ENCODE measurements at places on chromosomes 4 and X.

- no peak for DNase-seq
Observed at GRCh38 chr4:173821876-173822275, 291.8 kb upstream of the HAND2 start.

DNA sequence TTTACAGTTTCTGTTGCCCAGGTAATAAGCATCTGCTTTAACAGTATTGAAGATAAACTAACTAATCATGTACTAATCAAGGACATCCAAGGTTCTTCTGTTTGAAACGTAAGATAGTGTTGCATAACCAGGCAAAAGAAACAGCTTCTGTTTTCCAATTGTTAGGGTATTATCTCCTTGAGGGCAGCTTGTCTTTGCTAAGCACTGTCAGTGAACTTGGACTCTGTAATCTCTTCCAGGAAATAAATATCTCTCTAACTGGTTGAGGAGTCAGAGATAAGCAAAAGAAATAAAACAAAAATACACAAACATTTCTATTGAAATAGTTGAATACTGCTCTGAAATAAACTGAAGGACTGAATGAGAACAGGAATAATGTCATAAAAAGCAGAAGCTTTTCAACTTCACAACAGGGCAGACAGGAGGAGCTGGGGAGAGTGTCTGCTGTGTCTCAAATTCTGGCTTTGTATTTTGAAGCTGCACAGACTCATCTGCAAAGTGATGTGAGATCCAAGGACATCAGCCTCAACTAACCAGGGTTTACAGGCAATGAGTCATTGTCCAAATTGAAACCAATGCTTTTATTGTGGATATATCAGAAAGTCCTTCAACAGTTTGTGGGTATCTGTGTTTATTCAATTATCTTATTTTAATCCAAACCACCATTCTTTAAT is 1253.0 kb upstream of the PCDH7 start:
- DNase-seq, result no peak

DNA sequence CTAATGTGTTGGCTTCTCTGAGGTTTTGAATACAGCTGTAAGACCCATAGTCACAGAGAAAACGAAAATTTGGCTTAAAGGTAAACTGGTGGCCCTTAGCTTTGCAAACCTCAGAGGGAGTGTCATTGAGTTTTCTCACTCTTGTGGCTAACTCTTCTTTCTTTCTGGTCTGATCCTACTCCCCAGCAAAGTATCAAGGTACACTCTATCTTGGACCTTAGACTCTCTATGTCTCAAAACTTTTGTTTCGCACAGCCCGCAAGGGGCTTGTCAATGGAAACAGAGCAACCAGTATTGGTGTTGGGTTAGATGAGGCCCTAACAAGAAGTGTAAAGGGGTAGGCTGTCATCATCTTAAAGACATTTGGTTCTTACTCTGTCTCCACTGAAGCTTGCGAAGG is 19.8 kb downstream of the APOO start:
- no peak for DNase-seq

- DNase-seq, result no peak
Observed at GRCh38 chr4:138050601-138051000, 191.5 kb downstream of the SLC7A11 start.

- DNase-seq, result no peak
Observed at GRCh38 chrX:138037548-138037947, 471.6 kb downstream of the ZIC3 start.

DNA sequence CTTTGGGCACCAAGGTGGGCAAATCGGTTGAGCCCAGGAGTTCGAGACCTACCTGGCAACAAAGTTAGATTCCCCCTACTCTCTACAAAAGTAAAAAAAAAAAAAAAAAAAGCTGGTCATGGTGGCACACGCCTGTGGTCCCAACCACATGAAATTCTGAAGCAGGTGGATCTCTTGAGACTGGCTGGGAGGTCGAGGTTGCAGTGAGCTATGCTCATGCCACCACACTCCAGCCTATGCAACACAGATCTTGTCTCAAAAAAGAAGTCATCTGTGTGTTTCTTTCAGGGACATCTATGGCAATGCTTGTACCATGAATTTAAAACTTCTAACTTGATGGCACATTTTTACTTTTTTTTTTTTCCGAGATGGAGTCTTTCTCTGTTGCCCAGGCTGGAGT is 55.3 kb downstream of the UGT2A2 start:
- DNase-seq, result no peak

GRCh38 chr4:54658252-54659093 is 716 bp downstream of the KIT start:
- peak; percentile 34 for DNase-seq

- DNase-seq, result peak; percentile 54
Observed at GRCh38 chrX:9682456-9682855, 83.2 kb downstream of the GPR143 start.

- no peak for DNase-seq
Observed at GRCh38 chr4:10960389-10960788, 275.8 kb upstream of the CLNK start.

DNA sequence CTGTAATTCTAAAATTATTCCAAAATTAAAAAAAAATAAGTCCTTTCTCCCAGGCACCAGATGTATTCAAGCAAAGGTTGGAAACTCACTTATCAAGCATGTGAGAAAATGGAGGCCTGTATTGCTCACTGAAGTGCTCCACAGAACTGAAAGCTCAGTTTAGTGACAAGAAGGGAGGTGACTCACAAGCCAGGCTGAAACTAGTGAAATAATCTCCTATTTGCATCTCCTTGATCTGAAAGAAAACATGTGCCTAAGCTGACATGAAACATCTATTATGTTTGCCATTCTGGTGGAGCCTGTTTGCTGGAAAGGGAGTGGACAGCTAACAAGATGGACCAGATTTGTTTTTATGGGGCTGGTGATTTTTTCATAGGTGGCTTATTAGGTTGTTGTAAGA is 54.0 kb upstream of the AMELX start:
- peak; percentile 44 for DNase-seq

- DNase-seq, result peak; percentile 17
Observed at GRCh38 chr4:4860600-4861389, 1.3 kb downstream of the MSX1 start.

DNA sequence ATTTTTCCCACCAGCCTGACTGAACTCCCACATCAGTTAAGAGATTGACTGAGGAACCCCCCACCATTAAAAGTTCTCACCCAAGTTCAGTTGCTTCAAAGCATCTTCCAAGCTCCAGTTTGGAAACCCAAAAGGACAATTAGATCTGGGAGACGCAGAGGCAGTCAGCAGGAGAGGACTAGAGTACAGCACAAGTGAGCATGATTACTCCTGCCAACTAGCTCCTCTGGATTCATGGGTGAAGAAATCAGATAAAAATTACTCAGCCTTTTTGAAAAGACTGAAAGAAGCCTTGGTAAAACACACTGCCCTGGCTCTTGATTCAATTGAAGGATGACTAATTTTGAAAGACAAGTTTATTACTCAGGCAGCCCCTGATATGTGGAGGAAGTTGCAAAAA is 297.5 kb downstream of the ADAM29 start:
- no peak for DNase-seq

DNA sequence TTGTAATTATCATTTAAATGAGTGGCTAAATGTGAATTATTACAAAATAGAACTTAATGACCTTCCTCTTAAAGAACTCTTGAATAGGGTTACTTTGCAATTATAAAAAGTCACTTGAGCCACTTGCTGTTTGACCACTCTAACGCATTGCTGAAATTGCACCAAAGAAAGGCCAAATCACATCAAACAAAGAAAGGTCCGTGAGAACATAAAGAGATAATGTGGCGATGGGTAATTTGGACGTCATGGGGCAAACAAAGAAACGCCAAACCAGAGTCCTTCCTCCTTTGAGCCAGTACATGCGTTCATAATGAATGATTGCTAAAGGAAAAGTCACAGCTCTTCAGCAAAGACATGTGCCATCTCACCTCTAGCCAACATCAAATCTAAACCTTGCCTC is 229.8 kb upstream of the STS start:
- no peak for DNase-seq

- peak; percentile 30 for DNase-seq
Observed at GRCh38 chrX:15749642-15750610, 11.9 kb downstream of the CA5B start.

DNA sequence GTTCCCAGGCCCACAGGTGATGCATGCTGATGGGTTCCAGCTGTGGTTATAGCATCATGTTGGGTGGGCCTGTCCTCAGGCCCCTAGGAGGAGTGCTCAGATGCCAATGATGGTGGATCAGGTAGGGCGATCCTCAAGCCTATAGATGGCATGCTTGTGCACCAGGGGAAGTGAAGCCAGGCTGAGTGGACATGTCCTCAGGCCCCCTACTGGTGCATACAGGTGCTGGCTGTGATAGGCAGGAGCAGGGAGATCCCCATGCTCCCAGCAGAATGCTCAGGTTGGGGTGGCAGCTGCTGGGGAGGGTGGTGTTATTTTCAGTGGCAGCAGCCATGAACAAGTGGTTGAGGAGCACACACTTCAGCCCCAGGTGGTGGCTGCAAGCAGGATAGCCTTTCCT is 96.0 kb downstream of the SMARCA1 start:
- DNase-seq, result no peak

- DNase-seq, result peak; percentile 93
Observed at GRCh38 chr4:38069271-38069760, 109.1 kb downstream of the PTTG2 start.

GRCh38 chr4:47694322-47694721 is 143.5 kb downstream of the CORIN start:
- no peak for DNase-seq

- DNase-seq, result no peak
Observed at GRCh38 chr4:26400132-26400531, 79.3 kb downstream of the RBPJ start.

DNA sequence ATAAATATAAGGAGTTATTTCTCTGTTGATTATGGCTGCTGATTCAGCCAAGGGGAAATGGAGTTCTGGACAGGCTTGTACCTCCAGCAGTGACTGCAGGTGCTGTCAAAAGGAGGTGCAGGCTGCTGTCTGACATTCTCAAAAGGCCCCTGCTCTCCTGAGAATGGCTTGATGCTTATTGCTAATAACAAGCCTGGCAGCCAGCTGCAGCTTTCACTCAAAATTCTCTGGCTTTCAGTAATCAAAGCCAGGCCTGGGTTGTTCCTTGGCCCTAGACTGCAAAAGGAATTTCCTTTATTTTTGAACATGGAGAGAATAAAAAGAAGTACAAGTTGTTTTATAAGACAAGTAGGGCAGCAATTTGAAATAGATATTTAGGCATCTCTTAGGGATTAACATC is 575.9 kb downstream of the MID1IP1 start:
- no peak for DNase-seq

DNA sequence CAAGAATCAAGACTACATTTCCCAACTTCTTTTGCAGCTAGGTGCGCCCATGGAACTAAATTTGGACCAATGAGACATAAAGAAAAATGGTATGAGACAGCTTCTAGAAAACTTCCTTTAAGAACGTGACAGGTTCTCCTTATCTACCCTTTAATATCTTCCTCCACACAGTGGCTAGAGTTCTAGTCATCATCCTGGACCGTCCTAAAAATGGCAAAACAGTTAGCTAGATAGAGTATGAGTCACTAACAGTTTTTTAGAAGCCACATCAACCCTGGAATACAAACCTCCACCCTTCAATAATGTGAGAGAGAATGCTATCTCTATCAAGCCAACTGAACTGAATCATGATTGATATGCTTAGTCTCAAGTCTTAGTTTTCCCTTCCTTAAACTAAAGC is 267.9 kb upstream of the SLC7A11 start:
- DNase-seq, result no peak

- DNase-seq, result peak; percentile 22
Observed at GRCh38 chrX:23844502-23845138, 61.6 kb downstream of the SAT1 start.

DNA sequence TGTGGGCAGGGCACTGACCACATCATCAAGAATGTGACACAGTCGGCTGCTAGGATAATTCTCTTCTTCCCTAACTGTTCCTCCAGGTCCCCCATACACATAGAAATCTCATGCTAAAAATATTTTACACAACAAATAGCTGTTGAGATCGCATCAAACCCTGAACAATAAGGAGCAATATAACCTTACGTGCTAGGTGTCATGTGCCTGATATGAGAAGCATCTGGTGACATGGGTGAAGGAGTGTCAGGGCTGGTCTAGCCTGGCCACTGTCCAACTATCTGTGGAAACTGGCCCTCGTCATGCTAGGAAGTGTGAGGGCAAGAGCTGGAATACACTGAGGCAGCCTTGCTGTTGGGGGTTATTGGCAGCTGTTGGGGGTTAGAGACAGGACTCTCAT is 167.3 kb upstream of the PGRMC2 start:
- DNase-seq, result peak; percentile 24

GRCh38 chr4:156824451-156825060 is 147.0 kb downstream of the PDGFC start:
- DNase-seq, result no peak

GRCh38 chr4:1351854-1352566 is 5.0 kb downstream of the UVSSA start:
- peak; percentile 79 for DNase-seq

- DNase-seq, result no peak
Observed at GRCh38 chr4:16750882-16751642, 147.4 kb downstream of the LDB2 start.

- no peak for DNase-seq
Observed at GRCh38 chrX:84170931-84171330, 17.1 kb downstream of the RPS6KA6 start.

GRCh38 chrX:47093248-47093647 is 15.0 kb downstream of the RGN start:
- peak; percentile 49 for DNase-seq

DNA sequence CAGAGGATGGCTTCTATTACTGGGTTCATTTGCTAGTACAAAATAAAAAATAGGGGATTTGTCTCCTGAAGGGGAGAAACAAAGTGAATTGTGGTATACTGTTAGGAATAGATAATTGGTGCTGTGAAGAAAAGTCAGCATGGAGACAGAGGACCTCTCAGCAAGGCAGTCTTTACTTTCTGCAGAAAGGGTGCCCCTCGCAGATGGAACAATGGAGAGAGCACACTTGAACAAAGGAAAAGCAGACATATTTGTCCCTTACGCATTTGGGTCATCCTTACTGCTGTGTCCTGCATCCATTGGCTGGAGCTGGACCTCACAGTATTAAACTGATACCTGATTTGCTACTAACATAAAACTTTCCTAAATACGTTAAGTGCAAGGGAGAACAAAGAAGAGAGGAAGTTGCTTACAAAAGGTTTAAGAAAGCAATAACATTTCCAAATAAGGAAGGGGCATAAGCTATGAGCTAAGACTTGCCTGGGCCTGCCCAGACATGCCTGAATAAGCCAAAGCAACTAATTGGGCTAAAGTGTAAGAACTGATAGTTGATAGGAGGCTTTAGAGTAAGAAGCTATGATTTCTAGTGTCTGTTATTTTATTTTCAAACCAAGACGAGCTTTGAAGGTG is 83.8 kb downstream of the CCKAR start:
- DNase-seq, result no peak

DNA sequence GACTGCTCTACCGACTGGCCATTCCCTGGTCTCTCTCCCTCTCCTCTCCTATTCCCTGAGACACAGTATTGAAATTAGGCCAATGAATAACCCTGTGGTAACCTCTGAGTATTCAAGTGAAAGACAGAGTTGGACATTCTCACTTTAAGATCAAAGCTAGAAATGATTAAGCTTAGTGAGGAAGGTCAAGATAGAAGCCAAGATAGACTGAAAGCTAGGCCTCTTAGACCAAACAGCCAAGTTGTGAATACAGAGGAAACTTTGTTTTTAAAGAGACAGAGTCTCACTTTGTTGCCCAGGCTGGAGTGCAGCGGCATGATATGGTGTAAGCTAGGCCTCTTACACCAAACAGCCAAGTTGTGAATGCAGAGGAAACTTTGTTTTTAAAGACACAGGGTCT is 64.6 kb downstream of the KDM6A start:
- no peak for DNase-seq
